NCI-H2029 treated with DMSO at 0.1 percent for 48 hours (cell line): ENCODE measurements at places on chromosomes 3 and 15.

DNA sequence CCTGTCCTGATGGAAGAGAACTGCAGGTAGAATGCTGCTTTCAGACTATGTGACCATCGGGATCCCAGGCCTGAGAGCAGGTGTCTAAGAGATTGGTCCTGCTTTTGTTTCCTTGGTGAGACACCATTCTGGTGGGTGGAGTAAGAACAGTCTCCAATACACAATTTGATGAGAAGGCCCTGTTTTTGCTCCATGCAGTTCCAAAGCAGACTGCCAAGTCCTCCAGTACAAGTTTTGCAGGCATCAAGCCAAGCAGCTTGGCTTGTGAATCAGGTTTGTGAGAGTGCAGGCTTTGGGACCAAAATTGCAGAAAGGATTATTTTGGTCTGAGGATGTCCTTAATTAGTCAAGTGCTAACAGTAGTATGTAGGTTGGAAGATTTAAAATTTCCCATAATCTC is 381.6 kb downstream of the FOXP1 start:
- no peak for DNase-seq

GRCh38 chr15:90030376-90030775 is 29.3 kb downstream of the ZNF710 start:
- no peak for DNase-seq

- DNase-seq, result no peak
These were observed 88.6 kb upstream of the ZNF385D start for GRCh38 chr3:21839592-21839991.

DNA sequence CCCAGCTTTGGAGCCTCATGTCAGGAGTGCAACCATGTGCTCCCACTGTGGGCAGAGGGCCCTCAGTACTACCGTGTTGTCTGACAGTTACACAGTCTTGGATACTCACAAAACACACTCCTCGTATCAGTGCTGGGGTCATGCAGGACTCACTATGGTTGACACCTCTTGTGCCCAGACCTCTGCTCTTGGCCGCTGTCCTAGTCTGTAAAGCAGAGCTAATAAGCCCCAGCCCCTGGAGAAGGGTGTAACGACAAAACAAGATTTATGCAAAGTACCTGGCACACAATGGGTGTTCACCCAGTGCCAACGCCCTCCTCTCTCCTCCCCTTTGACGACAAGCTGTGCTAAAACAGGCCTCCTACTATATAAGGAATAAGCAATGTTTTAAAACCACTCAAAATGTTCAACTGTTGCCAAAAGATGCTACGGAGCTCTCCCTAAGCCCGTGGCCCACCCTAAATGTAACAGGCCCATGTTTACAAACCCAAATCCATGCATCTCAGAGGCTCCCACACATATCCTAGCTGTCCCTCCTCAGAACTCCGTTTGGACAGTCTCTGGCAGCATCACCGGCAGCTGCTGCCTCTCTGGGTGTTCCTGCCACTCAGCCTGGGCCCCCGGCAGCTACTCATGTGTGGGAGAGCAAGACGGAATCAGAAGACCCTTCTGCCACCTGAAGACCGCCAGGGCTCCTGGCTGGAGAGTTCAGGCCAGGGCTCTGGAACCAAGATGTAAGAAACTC is 65.8 kb downstream of the MRPL46 start:
- DNase-seq, result no peak

GRCh38 chr3:46049093-46049492 is 21.8 kb upstream of the XCR1 start:
- no peak for DNase-seq
